ENCODE measurements at places on chromosomes 2 and 18. TPM values are rescaled to one million over a fixed set of nuclear protein-coding genes. Genes with fewer than 3 reads are reported as not detected.

- ATAC-seq: no peak
Observed at GRCh38 chr18:61136711-61137251, 196.4 kb upstream of the CDH20 start.

DNA sequence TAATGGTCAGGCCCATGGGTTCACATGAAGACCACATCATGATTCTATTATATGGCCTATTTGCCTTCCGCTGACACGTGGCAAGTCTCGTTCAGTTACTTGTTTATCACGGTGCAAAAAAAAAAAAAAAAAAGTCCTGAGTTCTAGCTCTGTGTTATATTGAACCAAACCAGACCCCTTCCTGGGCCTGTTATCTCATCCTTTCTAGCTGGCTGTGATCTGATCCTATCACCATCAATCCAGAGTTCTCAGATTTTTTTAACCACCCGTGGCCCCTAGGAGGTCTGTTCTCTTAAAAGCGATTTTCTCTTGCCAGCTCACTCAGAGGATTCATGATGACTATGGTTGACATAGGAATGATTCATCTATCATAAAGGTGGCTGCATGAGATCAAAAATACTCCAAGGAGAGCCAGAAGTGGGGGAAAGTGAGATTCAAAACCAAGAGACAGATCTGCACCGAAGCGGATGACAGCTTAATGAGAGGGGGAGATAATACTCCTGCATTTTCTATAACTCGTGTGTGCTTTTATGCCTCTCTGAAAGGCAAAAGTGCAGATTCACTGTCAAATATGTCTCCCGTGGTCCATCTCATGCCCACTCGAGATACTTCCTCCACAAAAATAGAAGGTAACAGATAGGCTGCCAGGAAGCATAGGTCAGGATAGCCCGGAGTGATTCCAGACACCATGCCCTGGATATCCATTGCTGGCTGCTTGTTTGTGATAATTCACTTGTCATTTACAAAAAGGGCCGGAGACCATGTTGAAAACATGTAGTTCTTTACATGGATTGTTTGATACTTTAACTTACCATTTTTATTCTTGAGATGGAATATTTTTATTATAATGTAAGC is 505.7 kb upstream of the KLHL29 start:
- no peak for ATAC-seq

The CPLX4 gene
- total RNA-seq: not detected

The STEAP3 gene
- total RNA-seq: 5.2 TPM

- ATAC-seq: no peak
Observed at GRCh38 chr2:182554950-182555349, 128.1 kb upstream of the PDE1A start.

DNA sequence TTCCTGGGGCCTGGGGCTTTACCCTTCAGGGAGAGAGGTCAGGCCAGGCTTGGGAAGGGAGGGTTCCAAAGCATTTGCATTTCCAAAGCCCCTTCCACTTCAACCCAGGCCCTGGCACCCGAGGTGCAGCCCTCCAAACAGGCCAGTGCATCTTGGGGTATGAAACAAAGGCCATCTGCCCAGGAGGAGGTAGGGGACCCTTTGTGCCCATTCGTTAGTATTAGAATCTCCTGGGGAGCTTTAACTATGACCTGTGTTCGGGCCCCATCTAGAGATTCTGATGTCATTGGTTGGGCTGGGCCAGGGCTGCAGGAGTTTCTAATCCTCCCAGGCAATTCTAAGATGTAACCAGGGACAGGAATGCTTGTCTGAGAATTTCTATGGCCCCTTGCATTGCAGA is 73.6 kb downstream of the CIB4 start:
- no peak for ATAC-seq

DNA sequence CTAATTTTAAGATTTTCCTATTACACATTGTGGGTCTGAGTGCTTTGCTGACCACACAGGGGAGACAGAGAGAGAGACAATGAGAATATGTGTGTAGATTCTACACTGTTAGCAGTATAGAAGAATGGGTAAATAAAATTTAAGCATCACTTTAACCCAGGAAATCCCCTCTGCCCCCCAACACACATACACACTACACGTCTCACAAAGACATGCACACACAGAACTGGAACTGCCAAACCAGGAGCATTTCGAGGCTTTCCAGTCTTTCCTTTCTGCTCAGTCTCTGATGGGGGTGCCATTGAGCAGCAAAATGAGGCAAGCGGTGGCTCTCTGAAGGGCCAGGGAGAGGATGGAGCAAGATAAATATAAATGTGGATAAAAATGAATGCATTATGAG is 2.5 kb downstream of the MERTK start:
- no peak for ATAC-seq

- ATAC-seq: no peak
Observed at GRCh38 chr2:80217446-80217845, 87.1 kb downstream of the LRRTM1 start.

GRCh38 chr2:132797556-132797955 is 127.6 kb upstream of the LYPD1 start:
- ATAC-seq: no peak

GRCh38 chr2:24163601-24164000 is 11.3 kb upstream of the FAM228A start:
- ATAC-seq: no peak

The DYNAP gene
- total RNA-seq: not detected

GRCh38 chr18:44654573-44654972 is 26.1 kb upstream of the SETBP1 start:
- ATAC-seq: no peak

The PRKAG3 gene
- not detected for total RNA-seq

The SLC4A5 gene
- total RNA-seq: 1.8 TPM

The PDE6D gene
- total RNA-seq: 24.3 TPM

DNA sequence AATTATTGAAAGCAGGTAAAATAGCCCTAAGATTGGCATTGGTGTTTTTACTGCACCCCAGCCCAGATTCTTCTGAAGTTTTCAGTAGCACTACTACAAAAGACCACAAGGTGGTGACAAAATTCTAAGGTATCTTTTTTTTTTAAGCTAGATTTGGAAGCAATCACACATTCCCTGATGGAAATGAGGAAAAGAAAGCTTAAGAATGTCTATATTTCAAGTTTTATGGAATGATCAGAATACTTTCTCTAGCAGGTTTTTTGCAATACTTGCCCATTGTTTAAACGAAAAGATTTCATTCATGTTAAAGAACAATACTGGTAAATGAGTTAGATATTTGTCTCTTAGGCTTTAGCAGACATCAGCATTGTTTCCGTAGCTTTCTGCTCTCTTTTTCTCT is 32.1 kb upstream of the ZNF638 start:
- no peak for ATAC-seq

GRCh38 chr2:233267516-233268245 is 16.2 kb downstream of the ATG16L1 start:
- ATAC-seq: no peak

DNA sequence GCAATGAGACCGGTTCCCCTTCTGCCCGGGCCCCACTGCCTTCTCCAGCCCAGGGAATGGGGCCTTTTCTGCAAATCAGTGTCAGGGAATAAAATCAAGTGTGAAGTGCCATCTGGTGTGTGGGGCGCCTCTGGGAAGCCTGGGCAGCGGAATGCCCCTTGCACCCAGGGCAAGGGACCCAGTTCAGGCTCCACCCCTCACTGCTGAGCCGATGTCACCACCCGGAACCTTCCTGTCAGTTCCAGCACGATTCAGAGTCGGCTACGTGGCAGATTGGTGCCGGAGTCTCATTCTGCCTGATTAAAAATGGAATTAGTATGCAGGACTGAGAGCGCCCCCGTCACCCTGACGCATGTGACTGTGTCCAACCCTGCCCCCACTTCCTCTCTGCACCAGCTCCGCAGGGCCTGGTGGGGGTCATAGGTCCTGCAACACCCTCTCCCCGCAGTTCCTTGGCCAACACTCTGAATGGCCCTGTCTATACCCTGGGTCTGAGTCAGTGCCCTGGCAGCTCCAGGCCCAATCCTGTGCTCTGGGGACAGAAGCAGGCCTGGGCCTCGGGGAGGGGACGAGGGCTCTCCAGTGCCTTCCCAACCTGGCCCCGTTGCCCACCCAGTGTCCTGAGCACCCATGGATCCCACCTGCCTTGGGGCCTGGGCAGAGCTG is 8.2 kb upstream of the ALPI start:
- ATAC-seq: no peak

DNA sequence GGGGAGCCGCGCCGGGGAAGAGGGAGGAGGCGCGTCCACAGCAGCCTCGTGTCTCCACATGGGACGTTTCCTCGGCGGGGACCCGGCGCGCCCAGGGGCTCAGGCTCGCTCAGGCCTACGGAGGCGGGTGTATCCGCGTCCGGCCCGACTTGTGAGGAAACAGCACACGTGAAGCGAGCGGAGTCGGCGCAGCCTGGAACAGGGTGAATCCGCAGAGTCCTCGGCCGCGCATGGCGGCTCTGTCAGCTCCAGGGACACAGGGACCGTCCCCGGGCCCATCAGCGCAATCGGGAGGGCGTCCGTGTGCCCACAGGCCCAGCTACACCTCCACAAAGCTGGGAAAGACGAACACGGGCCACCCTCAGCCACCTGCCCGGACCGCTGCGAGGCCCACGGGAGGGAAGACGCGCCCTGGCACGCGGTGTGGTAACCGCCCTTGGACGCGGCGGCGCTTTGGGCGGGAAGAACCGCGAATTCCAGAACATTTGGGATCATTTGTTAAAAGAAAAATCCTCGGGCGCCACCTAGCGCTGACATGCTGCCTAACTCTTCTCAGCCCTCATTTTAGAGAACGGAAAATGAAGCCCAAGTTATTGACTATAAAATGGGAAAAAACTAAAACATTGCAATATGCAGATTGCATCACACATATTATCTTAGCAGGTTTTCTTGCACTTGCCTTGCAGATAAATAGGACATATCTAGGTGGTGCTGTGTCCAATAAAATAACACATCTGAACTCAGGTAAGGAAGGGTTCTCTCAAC is 40.4 kb downstream of the TMEM18 start:
- ATAC-seq: peak; percentile 80

GRCh38 chr2:99775585-99775984 is 285.8 kb upstream of the REV1 start:
- ATAC-seq: no peak

The LOXHD1 gene
- not detected for total RNA-seq

GRCh38 chr2:212667751-212668316 is 129.2 kb upstream of the ERBB4 start:
- no peak for ATAC-seq

The BOLL gene
- total RNA-seq: 0.19 TPM

The CMPK2 gene
- total RNA-seq: 3.1 TPM

- no peak for ATAC-seq
Observed at GRCh38 chr2:41294331-41294730, 753.5 kb upstream of the PKDCC start.

The KLF7 gene
- total RNA-seq: 33.6 TPM

- no peak for ATAC-seq
Observed at GRCh38 chr2:162126527-162126926, 25.5 kb downstream of the GCG start.

GRCh38 chr2:11072550-11072949 is 82.7 kb upstream of the SLC66A3 start:
- no peak for ATAC-seq

The HOXD9 gene
- 0.47 TPM for total RNA-seq

DNA sequence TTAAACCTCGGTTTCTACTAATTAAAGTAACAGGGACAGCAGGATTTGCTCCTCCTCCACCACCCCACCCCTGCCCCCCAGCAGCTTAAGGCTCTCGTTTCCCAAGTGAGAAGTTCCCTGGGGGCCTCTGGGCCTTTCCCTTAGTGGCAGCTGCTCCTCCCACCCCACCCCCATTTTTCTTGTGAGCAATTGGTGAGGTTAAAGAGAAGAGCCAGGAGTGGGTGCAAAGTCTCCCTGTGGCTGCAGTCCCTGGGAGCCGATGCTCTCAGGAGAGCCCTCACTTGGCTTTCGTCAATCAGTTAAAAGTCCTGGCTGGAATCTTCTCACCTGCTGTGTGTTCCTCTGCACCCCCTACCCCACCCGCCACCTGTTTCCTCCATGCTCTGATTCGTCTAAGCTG is 48.7 kb upstream of the AGAP1 start:
- ATAC-seq: no peak

DNA sequence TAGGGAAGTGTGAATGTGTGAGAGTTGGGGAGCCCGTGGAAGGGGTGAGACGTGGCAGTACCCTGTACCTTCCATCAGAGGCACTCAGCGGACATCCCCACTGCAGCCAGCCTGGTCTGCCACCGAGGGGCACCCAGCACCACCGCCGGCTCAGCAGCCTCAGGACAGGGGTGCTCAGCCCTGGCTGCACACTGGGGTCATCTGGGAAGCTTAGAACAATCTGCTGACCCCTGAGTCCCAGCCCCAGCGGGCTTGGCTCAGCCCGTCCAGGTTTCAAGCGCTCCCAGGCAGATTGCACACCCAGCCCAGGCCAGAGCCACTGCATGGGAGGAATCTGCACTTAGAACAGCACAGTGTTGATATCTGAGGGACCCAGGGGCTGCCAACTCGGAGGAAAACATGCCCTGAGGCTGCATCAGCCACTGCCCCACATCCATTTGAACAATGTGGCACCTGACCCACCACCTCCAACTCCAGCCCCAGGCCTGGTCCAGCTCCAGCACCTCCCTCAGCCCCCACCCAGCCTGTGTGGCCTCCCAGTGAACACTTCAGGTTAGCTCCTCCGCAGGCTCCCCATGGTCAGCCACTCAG is 147.1 kb upstream of the OTOS start:
- no peak for ATAC-seq

DNA sequence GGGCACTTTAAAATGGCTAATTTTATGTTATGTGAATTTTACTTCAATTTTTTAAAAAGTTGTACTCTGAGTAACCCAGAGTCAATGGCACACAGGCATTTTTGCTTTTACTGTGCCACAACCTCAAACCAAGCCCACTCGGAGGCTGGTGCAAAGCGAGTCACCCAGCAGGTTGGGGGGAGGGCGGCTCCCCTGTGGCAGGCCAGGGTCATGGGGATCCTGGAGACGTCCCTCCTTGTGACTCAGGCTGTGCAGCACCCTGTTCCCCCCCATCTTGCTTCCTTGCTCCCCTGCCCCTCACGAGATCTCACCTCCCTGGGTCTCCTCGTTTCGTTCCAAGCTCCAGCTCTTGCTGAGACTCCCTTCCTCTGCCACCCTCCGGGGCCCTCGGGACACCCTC is 58.6 kb downstream of the POMC start:
- no peak for ATAC-seq

GRCh38 chr2:5725794-5726463 is 33.7 kb downstream of the SOX11 start:
- no peak for ATAC-seq

The SERPINB8 gene
- total RNA-seq: 12.2 TPM

The SLC4A3 gene
- 30.6 TPM for total RNA-seq

GRCh38 chr2:170930991-170931266 is 1.9 kb downstream of the GORASP2 start:
- ATAC-seq: no peak

- no peak for ATAC-seq
Observed at GRCh38 chr18:936941-937340, 32.3 kb downstream of the ADCYAP1 start.

The PPP1R1C gene
- 0.58 TPM for total RNA-seq

- ATAC-seq: no peak
Observed at GRCh38 chr2:164897469-164898260, 56.0 kb upstream of the COBLL1 start.

DNA sequence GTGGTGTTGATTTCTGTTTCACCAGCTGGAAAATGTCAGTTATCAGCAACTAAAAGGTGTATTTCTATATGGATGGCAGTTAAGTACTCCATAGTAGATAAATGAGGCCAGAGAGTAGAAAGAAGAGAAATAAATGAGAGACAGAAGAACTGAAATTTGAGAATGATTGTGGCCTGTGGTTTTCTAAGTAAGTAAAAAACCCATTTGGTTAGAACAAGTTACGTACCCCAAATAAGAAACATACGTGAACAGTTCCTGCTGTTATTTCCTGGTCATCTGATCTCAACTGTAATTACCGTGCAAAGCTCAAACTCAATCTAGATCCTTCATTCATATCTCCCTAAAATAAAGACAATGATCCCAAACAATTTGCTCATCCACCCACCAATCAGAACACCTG is 181.3 kb downstream of the PID1 start:
- ATAC-seq: no peak

The NTSR2 gene
- total RNA-seq: not detected
